ENCODE measurements at places on chromosomes 13 and 19.

DNA sequence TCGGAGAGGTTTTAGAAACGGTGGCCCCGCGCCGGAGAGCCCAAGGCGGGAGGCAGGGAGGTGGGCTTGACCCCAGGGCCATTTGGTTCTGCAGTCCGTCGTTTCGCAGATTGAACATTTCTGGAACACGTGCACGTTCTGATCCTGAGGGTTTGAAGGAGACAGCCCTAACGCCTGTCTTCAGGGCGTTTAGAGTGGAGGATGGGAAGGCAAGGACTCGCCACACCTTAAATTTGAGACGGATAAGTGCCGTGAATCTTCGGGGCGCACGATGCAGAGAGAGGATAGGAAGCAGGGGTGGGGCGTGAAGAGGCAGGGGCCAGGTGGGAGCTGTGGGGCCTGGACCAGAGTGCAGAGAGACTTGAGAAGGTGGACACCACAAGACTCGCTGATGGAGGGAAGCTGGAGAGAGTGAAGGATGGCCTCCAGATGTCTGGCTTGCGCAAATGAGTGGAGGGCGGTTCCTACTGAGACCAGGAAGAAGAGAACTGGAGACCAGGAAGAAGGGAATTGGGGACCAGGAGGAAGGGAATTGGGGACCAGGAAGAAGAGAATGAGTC lies 804 bp upstream of the MIER2 start:
- DNase-seq = no peak

DNA sequence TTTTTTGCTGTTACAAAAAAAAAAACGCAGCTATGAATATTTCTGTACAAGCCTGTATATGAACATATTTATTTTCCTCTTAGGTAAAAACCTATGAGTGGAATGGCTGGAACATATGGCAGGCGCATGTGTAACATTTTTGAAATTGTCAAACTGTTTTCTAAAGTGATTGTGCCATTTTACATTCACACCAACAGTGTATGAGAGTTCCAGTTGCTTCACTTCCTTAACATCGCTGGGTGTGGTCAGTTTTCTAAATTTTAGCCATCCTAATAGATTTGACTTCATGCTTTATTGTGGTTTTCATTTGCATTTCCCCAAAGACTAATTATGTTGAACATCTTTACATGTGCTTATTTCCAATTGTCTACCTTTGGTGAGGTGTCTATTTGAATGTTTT lies 306.8 kb downstream of the KCNRG start:
- no peak for DNase-seq

DNA sequence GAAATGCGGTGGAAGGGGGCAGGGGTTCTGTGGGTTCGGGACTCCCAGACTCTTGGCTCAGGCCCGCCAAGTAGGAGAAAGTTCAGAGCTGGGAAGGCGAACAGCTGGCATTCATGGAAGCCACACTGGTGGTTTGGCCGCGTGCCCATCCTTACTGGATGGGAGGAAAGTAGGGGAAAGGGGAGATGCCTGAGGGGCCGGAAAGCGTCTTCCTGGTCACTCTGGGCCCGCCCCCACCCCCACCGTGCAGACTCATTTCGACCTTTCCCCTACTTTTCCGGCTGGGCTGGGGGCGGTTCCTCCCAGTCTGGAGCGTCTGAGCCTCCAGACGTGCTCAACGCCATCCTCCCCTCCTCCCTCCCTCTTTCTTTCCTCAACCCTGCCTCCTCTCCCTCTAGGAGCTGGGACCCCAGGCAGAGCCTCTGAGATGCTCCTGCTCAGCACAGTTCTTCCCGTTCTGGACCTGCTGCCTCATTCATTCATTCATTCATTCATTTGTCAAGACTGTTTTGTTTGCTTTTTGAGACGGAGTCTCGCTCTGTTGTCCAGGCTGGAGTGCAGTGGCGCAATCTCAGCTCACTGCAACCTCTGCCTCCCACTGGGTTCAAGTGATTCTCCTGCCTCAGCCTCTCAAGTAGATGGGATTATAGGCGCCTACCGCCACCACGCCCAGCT lies 3.5 kb downstream of the ANGPTL4 start:
- DNase-seq = no peak

DNA sequence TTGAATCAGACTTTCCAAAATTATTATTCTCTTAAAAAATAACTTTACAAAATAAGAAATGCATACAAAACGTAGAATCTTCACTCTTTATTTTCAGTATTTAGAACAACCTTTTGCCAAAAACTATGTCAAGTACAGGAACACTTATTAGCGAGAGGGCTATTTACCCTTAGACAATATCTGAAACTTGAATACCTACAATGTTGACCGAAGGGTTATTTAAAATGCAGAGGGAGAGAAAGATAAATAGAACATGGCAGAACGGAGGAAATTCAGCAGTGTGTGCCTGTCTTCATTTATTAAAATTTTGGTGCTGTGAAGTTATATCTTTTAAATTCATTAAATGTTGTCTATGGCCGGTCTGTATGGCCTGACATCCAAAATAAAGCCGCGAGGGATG lies 198.8 kb downstream of the EFNB2 start:
- no peak for DNase-seq

- no peak for DNase-seq
Observed at GRCh38 chr13:30107521-30108136, 199.7 kb downstream of the KATNAL1 start.

GRCh38 chr13:93925990-93926389 lies 553.5 kb downstream of the DCT start:
- no peak for DNase-seq

DNA sequence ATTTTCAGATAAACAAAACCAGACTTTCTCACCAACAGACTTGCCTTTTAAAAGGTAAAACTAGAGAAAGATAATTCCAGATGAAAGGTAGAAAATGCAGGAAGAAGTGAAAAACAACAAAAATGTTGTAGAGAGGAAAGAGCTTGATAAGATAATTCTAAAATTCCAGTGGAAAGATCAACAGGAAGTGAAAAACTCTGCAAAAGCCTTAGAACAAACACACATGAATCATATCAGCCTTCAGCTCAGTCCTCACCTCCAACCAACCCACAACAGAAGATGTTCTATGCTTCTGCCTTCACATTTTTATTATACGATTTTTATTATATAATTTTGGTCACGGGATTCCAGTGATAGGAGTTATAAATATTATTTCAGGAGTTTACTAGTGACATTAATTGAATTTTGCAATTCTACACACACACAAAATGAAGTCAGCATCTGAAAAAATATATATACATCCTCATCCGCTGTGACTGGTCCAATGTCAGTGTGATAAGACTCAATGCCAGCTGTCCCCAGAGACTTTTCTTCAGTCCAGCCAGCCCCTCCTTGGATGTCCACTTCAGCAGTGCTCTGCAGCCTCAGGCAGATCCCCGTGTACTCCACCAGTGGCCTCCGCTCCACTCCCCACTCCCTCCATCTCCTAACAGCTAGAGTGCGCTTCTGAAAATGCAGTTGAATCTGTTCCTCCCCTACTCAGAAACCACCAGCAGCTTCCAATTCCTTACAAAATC lies 57.9 kb downstream of the GADD45B start:
- DNase-seq = no peak

GRCh38 chr19:16405091-16405490 lies 66.7 kb downstream of the EPS15L1 start:
- no peak for DNase-seq
